Astrocyte (in vitro differentiated cells and primary cell): ENCODE measurements at places on chromosomes 2 and 18. TPM values are rescaled to one million over a fixed set of nuclear protein-coding genes. Genes with fewer than 3 reads are reported as not detected.
A peak's percentile ranks its signal among the peaks of the same experiment; 100 is the strongest.

DNA sequence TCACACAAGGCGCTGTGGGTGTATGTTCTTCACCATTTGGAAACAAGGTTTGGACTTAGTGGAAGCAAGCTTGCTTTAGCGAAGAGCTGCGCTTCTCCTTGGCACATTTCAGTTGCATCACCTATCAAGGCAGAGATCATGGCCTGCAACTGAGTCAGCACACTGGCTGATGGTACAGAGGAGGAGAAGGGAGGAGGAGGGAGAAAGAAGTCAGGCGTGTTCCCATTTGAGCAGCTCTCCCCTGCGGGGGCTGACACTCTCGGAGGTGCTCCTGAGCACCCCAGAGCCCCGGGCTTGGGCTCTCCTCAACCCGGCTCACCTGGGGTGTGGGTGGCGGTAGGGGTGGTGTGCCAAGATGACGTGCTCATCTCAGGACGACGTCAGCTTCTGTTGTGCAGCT, 6.0 kb upstream of the SERPINB5 start:
- no peaks in the 10 kb centered on the region for H3K27me3 ChIP-seq
- no peak overlapping the region for H3K27ac ChIP-seq
- no peaks in the 10 kb centered on the region for H3K36me3 ChIP-seq
- no peaks in the 10 kb centered on the region for H3K4me1 ChIP-seq
- DNase-seq, result no peak

GRCh38 chr2:111176388-111176787, 55.7 kb downstream of the BCL2L11 start:
- no peak overlapping the region for H3K27ac ChIP-seq
- no peak for DNase-seq
- H3K4me3 ChIP-seq, result no peak overlapping the region
- H3K36me3 ChIP-seq, result no peaks in the 10 kb centered on the region

GRCh38 chr2:181366675-181367175, 90.5 kb upstream of the ITGA4 start:
- H3K4me3 ChIP-seq, result no peak overlapping the region
- no peaks in the 10 kb centered on the region for H3K36me3 ChIP-seq
- peaks cover 2% of the 10 kb centered on the region for H3K4me1 ChIP-seq
- no peak overlapping the region for H3K27ac ChIP-seq

GRCh38 chr2:240226672-240227537, 86.4 kb upstream of the OTOS start:
- no peak for DNase-seq
- no peaks in the 10 kb centered on the region for H3K27me3 ChIP-seq
- no peak overlapping the region for H3K4me3 ChIP-seq
- no peak overlapping the region for H3K27ac ChIP-seq
- peaks cover 13% of the 10 kb centered on the region for H3K4me1 ChIP-seq

GRCh38 chr2:197261808-197262226, 48.8 kb downstream of the ANKRD44 start:
- H3K36me3 ChIP-seq, result no peaks in the 10 kb centered on the region
- peak; percentile 9 for DNase-seq
- no peak overlapping the region for H3K4me3 ChIP-seq
- H3K27ac ChIP-seq, result no peak overlapping the region
- no peaks in the 10 kb centered on the region for H3K27me3 ChIP-seq

DNA sequence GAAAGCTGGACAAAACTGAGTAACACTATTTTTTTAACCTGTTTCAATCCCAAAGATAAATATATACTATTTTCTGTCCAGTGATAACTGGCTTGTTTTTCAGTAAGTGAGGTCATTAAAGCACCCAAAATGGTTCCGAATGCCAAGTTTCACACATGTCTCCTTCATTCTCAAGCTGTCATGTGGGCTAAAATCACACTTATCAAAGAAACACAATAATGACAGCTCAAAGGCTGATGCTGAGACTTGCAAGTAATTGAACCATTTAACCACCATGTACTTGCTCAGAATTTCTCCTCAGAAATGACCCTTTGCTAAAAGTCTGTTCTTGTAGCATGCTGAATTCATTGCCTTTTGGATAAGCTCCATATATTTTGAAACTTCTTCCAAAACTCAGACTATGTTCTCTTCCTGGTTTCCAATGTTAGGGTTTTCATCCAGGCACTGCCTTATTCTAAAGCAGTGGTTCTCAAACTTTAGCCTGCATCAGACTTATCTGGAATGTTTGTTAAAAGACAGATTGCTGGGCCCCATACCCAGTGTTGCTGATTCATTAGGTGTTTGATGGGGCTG, 149.8 kb downstream of the VWC2L start:
- H3K36me3 ChIP-seq, result no peaks in the 10 kb centered on the region
- H3K4me3 ChIP-seq, result no peak overlapping the region
- H3K27me3 ChIP-seq, result no peaks in the 10 kb centered on the region
- DNase-seq, result no peak

- no peaks in the 10 kb centered on the region for H3K4me1 ChIP-seq
- H3K27ac ChIP-seq, result no peak overlapping the region
- H3K4me3 ChIP-seq, result no peak overlapping the region
- no peak for DNase-seq
Observed at GRCh38 chr2:145207884-145208283, 688.0 kb upstream of the ZEB2 start.

DNA sequence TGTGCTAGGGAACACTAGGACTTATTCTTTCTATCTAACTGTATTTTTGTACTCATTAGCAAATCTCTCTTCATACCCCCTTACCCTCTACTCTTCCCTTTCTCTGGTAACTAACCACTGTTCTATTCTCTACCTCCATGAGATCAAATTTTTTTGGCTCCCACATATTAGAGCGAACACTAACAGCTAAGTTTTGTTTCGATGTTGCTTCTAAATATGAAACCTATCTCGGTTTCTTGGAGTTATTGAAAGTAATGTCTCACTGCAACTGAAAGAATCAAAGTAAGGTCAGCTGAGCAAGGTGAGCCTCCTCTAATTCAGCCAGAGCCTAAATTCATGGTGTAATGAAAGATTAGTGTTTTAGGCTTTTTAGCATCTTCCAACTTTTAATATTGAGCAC, 957.6 kb downstream of the CPS1 start:
- H3K4me3 ChIP-seq, result no peak overlapping the region
- no peaks in the 10 kb centered on the region for H3K27me3 ChIP-seq
- H3K27ac ChIP-seq, result no peak overlapping the region
- no peak for DNase-seq

Gene NT5C1B
- total RNA-seq, result not detected in 2 replicates

DNA sequence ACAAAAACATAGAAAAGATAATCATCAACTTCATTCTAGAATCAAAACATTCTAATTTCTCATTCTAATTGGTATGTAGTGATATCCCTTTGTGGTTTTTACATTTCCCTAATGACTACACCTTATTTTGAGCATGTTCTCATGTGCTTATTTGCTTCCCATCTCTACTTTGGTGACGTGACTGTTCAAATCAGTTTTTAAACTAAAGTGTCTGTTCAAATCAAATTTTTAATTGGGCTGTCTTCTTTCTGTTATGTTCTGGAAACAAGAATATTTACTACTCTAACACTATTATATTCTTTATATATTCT, 45.5 kb downstream of the YES1 start:
- H3K4me3 ChIP-seq, result no peak overlapping the region
- no peaks in the 10 kb centered on the region for H3K4me1 ChIP-seq

DNA sequence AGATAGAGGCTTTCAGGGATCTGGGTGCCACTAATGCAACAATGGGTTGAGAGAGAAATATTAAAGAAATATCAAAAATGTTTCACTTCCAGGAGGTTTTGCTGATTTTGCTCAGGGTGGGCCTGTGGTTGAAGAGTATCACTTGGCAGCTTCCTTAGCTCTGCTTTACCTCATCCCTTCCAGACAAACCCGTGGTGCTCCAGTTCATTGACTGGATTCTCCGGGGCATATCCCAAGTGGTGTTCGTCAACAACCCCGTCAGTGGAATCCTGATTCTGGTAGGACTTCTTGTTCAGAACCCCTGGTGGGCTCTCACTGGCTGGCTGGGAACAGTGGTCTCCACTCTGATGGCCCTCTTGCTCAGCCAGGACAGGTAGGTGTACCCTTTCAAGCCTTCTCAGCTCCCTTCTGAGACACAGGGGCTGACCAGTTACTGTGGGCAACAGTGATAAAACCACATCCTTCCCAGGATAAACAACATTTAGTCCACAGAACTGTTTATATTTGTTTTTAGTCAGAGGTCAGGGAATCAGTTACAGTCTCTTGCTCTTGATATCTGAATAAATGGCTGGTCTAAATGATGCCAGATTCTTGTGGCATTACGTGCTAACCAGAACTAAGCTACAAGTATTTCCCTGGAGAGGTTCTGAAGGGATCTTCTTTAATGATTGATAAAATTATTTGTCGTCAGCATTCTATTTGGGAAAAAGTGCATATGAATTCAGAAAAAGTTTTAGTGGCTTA, 7.0 kb downstream of the SLC14A1 start:
- H3K27me3 ChIP-seq, result no peaks in the 10 kb centered on the region
- peak; percentile 89 for DNase-seq

Gene RGPD4
- total RNA-seq, result not detected in 2 replicates

- peaks cover 15% of the 10 kb centered on the region for H3K4me1 ChIP-seq
- no peak for DNase-seq
- no peak overlapping the region for H3K4me3 ChIP-seq
- H3K36me3 ChIP-seq, result no peaks in the 10 kb centered on the region
Observed at GRCh38 chr2:27581417-27582128, 1.3 kb upstream of the ZNF512 start.

DNA sequence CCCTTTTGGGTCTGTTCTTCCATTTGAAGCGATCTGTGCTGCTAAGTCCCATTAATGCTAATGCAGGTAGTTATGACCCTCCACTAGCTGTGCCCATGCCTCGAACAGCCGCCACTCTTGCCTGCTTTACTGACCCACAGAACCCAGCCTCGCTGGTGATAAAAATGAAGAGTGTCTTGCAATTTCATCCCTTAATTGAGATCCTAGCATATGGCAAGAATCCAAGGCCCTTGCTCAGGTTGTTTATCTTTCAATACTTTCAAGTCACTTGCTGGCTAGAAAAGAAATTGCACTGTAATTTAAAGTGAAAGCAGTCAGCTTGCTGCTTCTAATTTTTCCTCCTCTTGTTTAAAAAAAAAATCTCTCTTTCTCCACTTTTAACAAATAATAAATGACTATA, 73.6 kb downstream of the ZNF521 start:
- no peak overlapping the region for H3K4me3 ChIP-seq
- peaks cover 14% of the 10 kb centered on the region for H3K4me1 ChIP-seq
- no peak for DNase-seq
- H3K27me3 ChIP-seq, result no peaks in the 10 kb centered on the region

DNA sequence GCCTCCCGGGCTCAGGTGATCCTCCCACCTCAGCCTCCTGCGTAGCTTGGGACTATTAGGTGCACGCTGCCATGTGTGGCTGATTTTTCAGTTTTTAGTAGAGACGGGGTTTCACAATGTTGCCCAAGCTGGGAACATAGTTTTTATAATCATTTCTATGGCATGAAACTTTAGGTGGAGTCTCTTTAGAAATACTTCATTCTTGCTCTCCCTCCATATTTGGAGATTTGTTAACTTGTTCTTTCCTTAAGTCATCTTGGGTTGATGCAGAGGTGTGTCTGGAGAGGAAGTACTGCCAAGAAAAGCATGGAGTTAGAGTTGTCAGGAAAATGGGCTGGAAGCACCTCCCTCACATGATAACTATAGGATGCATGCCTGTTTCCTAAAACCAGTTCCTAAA, 17.4 kb downstream of the ZNF532 start:
- peaks cover 18% of the 10 kb centered on the region for H3K4me1 ChIP-seq
- no peak overlapping the region for H3K27ac ChIP-seq
- no peak for DNase-seq
- H3K27me3 ChIP-seq, result no peaks in the 10 kb centered on the region
- no peak overlapping the region for H3K4me3 ChIP-seq

GRCh38 chr2:241391892-241392665, 36.0 kb downstream of the FARP2 start:
- H3K4me1 ChIP-seq, result no peaks in the 10 kb centered on the region
- H3K4me3 ChIP-seq, result no peak overlapping the region
- peaks cover 5% of the 10 kb centered on the region for H3K36me3 ChIP-seq
- no peak overlapping the region for H3K27ac ChIP-seq
- H3K27me3 ChIP-seq, result no peaks in the 10 kb centered on the region

- no peaks in the 10 kb centered on the region for H3K4me1 ChIP-seq
- no peaks in the 10 kb centered on the region for H3K27me3 ChIP-seq
- H3K27ac ChIP-seq, result no peak overlapping the region
- no peak for DNase-seq
- no peaks in the 10 kb centered on the region for H3K36me3 ChIP-seq
- H3K4me3 ChIP-seq, result no peak overlapping the region
Observed at GRCh38 chr18:77360315-77361190, 110.9 kb downstream of the GALR1 start.

- no peaks in the 10 kb centered on the region for H3K36me3 ChIP-seq
- no peak overlapping the region for H3K4me3 ChIP-seq
- H3K4me1 ChIP-seq, result peaks cover 10% of the 10 kb centered on the region
- no peaks in the 10 kb centered on the region for H3K27me3 ChIP-seq
- peak; percentile 50 for DNase-seq
Observed at GRCh38 chr2:62741954-62742722, 36.6 kb downstream of the EHBP1 start.

DNA sequence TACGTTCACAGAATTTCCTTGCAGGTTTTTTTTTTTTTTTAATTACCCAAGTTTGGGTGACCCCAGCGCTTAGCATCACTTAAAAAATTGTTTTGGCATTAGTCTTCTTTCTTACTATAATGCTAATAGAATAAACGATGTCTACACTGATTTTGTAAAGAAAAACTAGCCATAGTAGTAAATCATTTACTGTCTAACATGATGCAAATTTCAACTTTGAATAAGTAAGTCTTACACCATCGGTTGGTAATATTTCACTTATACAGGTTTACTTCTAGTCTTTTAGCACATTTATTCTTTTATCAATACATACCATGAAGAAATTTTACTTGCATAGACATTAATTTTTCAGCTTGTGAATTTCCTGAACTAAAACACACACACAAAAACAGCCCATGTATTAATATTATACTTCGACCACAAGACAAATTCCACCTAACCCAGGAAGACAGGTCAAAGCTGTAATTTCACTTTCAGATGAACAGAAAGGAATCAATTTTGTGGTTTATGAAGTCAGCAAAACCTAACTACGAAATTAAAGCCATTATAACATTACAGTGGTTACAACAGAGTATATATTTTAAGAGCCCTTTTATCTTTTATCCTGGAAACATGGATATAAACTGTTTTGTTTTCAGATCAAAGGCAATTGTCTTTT, 1.9 kb downstream of the YES1 start:
- H3K27me3 ChIP-seq, result no peaks in the 10 kb centered on the region
- no peaks in the 10 kb centered on the region for H3K36me3 ChIP-seq
- H3K4me1 ChIP-seq, result peaks cover 4% of the 10 kb centered on the region

Gene IL37
- total RNA-seq, result not detected in 2 replicates

GRCh38 chr2:136653861-136654260, 111.5 kb upstream of the THSD7B start:
- DNase-seq, result no peak
- H3K27me3 ChIP-seq, result no peaks in the 10 kb centered on the region
- H3K4me3 ChIP-seq, result no peak overlapping the region
- H3K4me1 ChIP-seq, result no peaks in the 10 kb centered on the region
- H3K36me3 ChIP-seq, result no peaks in the 10 kb centered on the region
- H3K27ac ChIP-seq, result no peak overlapping the region
